ENCODE measurements at places on chromosomes 6 and 20.

- peak; percentile 84 for DNase-seq
These were observed 6.0 kb upstream of the MRAP2 start for GRCh38 chr6:84027340-84028181.

- no peak for DNase-seq
These were observed 101.3 kb downstream of the OR2B2 start for GRCh38 chr6:27810768-27811450.

DNA sequence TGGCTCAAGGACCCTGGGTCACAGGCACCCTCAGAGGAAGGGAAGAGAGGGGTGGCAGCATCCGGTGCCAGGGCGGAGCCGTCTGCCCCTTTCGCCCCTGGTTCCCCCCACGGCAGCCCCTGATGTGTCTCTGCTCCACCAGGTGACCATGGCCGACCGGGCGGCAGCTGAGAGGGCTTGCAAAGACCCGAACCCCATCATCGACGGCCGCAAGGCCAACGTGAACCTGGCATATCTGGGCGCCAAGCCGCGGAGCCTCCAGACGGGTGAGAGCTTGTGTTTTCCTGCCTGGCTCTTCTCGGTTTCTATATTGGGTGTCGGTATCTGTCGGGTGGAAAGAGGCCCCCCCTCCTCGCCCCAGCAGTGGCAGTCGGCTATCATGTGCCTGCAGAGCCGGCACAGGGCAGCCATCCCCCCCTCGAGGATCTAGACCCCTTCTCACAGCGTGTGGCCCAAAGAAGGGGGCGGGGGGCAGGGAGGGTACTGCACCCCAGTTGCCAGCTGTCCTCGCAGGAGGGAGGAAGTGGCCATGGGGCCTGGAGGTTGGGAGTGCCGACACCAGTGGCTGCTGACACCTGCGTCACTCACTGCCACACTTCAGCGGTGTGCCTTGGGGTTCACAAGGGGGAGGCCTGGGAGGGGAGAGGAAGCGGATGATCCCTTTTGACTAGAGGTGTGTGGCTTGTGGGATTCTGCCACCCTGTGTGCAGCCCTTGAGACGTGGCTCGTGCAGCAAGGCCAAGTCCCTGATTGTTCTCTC lies 1.5 kb downstream of the RBM38 start:
- peak; percentile 39 for DNase-seq

DNA sequence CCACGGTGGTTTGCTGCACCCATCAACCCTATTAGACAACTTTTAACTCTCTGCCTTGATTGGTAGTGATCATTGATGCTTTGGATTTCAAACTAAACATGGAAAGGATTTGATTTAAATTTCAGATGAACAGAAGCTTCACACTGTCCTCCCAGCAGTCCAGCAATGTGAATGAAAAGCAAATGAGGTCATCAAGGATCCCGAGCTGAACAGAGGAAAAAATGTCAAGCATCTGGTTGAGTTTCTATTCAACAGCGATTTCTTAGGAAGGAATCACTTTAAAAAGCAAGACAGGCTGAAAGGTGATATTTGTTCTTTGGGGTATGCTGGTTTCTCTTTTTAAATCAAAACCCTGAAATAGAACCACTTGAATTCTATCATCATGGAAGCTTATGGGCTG lies 10.6 kb upstream of the SAMD3 start:
- DNase-seq = peak; percentile 28

- DNase-seq = no peak
These were observed 228.6 kb downstream of the KCNQ5 start for GRCh38 chr6:72850469-72850868.

DNA sequence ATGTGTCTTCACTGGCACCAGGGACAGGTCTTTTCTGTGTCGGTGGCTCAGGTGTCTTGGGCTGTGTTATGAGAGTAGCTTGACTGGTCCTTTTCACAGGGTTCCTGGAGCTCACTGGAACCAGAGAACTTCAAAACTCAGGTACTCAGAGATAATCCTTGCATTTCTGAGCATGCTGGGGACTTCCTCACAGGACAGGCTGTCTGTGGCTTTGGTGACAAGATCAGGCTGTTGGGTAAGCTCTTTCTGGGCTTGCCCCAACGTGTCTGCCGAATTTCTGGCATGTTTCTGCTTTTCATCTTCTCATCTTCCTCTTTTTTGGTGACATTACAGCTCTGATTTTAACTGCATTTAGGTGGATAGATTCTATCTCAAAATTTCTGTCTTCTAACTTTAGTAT lies 270.0 kb downstream of the CDH26 start:
- DNase-seq = no peak

DNA sequence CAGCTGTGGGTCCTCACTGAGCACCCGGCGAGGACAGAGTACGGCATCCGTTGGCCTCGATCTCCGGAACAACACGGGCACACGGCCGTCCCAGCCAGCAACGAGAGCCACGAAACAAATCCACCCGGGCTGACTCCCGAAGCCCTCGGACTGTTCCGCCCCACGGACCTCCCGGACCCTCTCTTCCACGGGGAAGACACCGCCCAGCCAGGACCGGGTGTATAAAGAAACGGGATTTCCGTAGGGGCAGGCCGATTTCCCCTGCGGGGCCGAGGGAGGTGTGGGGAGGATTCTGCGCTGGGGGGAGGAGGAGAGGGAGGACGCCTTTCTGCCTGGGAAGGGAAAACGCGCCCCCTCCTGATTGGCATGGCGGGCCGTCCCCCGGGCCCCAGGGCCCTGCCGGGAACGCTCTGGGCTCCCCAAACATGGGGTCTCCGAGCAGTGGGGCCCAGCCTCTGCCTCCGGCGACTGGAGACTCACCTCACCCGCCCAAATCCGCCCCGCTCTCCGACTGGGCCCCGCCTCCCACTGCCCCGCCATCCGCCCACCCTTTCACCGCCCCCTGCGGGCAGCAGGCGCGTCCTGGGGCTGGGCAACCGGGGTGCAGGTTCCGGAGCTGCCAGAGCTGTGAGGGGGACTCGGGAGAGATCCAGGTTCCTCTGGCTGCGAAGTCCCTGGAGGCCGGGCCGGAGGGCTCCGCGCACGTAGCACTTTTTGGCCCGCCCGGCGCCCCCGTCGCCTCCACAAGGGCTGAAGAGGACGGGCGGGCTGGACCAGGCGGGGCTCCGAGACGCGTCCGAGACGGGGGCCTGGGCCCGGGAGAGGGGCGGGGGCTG lies 679 bp upstream of the PPDPF start:
- DNase-seq = no peak

- DNase-seq = no peak
These were observed 104.3 kb downstream of the SLC23A2 start for GRCh38 chr20:4896971-4897497.

DNA sequence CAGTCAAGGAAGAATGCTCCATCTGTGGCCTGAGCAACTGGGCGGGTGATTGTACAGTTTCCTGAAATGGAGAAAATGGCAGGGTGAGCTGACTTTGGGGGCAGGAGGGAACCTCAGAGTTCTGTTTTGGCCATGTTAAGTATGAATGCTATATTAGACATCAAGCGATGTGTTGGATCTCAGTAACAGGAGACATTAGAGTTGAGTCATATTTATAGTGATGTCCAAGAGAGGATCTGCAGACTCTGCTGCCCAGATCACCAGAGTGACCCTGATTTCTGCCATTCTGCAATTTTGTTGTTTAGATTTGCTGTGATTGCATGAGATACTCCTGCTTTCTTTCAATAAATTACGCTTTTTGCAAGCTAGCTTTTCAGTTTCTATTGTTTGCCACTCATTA lies 131.4 kb upstream of the ENPP5 start:
- no peak for DNase-seq

DNA sequence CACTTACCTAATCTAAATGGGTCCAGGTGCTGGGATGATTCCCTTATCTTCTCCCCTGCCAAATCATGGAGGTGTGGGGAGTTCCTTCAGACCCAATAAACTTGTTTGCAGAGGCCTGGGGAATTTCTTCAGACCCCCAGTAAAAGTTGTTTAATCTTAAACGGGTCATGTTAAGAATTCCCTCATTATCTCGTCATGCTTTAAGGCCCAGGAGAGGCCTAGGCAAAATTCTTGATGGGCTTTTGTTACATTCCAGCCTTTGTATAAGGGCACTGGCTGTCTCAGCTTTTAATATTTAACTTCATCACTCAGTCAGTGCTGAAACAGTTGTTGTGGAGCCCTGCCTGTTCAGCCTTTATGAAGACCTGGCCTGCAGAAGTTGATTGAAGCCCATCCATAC lies 11.0 kb upstream of the SLC35B3 start:
- no peak for DNase-seq

DNA sequence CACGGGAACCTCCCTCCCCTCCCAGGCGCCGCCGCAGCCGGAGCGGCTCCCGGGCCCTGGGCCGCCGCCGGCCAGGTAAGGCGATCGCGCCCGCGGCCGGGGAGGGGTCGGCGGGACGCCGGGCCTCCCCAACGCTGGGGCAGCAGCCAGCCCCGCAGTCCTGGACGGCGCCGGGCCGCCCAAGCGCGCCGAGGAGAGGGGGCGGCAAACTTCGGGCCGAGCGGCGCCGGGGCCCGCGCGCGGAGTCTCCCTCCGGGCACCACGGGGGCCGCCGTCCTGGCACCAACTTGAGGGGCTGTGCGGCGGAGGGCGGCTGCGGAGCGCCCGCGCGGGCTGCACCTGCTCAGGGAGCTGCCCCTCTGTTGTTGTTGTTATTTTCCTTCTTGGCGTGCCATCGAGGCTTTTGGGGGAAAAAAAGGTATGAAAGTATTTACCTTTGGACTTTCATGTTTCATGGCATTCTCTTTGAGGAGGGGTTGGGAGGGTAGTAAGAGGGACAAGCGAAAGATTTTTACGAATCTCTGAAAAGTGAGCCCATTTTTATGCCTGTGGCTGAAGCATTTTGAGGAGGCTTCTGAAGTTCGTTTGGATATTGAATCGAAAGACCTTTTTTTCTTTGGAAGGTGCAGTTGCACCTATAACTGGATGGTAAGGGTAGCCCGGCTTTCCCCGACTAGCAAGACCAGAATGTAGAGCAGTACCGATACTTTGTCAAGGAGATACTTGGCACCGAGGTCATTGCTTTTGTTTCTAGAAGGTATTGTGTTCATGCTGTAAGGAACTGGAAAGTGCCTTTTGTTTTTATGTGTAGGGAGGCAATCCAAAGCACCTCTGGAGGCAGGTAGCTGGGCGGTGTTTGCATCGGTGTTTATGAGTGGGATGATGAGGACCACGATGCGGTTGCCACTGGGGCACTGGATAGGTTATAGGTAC lies at the start of gene RNF182:
Gene RNF182, plus strand, starts transcription at position 4 of the 933 bp plus-strand sequence. CDS start 52,168 bp downstream, outside the sequence.
- DNase-seq = no peak

- no peak for DNase-seq
These were observed 17.1 kb downstream of the RNF182 start for GRCh38 chr6:13941902-13942301.

- no peak for DNase-seq
These were observed 57.7 kb upstream of the VSTM2L start for GRCh38 chr20:37845241-37845681.
